ENCODE measurements at places on chromosomes 13 and 19.

GRCh38 chr19:56896095-56896494 lies 55.6 kb upstream of the PEG3 start:
- DNase-seq = no peak

DNA sequence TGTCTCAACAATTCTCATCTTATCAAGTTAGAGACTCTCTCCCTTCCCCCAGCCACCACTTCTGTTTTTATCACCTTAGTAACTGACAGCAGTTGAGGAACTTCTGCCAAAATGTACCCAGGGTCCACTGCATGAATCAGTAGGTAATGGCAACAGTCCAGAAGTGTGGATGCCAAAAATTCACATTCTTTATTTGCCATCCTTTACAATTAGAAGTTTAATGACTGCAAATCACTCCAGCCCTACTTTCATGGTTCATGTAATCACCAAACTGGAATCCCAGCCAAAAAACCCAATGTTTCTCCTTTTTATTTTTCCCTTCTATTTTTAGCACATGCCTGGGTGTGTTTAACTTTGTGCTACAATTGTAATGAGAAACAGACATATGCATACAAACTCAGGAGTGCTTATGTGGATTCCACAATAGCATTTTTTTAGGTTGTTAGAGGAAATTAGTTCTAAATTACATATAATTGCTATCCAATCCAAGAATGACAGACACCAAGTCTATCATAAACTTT lies 243.5 kb downstream of the RGCC start:
- DNase-seq = no peak

DNA sequence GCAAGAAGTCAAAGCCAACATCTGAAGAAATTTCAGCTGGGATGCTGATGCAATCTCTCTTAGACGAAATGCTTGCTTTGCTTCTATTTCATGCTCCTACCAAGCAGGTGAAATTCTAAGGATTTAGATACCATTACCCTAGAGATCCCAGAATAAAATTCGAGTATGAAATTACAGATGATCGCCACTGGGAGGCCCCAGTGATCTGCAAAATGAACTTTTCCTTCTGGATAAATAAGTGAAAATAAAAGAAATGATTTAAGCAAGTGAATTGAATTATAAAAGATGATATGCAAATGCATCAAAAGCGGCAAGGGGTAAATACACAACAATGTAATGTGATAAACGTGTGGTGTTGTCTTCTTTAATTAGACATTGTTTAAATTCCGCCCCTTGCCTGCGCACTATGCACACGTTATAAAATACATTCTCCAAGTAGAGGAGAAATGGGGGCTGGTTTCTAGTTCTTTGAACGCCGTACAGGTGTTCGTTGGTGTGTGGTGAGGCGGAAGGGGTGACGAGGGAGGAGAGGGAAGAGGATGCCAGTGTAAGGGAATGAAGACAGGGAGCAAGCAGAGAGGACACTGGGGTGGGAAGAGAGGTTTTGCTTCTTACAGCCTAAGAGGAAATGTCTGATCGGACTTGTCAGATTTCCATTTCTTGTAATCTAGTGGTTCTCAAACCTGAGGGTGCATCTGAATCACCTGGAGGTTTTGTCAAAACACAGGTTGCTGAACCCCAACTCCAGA lies 58.0 kb downstream of the ERCC5 start:
- no peak for DNase-seq

DNA sequence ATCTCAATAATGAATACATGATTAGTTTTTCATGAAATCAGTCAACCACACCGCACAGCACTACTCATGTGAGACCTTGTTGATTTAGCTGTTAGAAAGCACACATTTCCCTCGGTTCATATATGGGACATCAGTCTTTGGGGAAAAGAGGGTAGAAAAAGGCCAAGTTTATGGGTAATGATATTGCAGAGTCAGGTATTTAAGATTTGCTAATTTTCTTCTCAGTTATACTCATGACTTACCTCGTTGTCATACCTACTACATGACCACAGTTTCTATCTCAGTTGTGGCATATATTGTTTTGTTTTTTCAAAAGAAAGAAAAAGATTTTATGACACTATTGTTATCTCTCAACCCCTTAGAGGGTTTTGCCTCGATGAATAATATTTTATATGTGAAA lies 165.6 kb downstream of the POU4F1 start:
- DNase-seq = no peak

DNA sequence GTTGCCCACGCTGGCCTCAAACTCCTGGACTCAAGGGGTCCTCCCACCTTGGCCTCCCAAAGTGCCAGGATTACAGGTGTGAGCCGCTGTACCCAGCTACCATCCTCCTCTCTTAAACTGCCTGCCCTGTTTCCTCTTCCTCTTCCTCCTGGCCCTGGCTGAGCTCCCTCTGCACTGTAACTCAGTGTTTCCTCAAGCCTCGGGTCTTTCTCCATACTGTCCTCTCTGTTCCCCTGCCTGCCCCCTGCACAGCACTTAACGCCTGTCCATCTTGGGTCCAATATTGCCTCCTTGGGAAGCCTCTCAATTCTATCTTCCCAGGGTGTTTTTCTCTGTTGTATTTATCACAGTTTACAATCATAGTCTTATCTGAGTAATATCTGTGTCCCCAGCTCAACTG lies 6.1 kb downstream of the LIPE start:
- DNase-seq = no peak

DNA sequence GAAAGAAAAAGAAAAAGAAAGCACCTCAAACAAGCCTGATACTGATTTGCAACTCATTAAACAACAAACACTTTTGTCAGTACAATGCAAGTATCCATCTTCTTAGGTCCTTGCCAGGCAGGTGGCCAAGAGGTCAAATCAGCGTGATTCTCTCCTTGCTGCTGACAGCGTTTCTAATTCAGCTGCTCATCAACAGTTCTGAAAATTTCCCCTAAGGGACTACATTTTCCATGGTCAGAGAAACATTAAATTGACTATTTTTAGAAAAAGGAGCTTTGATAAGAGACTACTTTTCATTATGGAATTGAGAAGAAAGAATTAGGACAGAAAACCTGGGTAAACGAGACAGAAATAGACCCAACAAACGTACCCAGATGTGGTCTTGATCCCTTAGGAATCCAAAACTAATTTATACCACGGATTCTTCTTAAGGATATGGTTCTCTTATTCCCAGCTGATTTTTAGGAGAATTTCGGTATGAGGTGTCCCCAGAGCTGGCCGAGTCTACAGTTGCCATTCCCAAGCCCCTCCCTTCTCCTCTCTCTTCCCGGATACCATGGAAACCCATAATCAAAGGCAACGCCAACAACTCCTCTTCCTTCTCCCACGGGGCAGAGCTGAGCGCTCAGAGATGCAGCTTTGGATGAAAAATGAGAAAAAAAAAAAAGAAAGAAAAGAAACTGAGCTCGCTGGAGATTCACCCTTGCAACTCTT lies 29.5 kb upstream of the CEBPG start:
- DNase-seq = no peak

- peak; percentile 24 for DNase-seq
Observed at GRCh38 chr19:16876904-16877361, 11.9 kb upstream of the F2RL3 start.

GRCh38 chr13:49220856-49221589 lies 885 bp downstream of the MLNR start:
- no peak for DNase-seq

DNA sequence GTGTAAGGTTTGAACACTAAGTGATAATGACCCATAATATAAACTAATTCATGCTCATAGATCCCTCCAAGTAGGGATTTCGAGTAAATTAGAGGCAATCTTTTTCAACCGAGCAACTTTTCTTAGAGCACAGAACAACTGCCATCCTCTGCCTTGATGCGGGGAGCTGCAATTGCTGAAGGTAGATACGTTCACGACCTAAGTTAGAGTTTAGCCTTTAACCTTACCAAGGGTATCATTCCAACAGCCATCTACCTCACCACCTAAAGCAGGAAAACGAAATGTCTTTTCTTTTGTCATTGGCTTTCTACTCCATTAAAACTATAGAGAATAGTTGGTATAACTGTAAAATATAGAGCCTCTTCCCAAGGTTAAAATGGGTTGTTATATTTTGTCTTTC lies 42.2 kb upstream of the NBEA start:
- no peak for DNase-seq

Measured in transverse colon (tissue), 4 donors.